ENCODE measurements at places on chromosomes 7 and 10.

DNA sequence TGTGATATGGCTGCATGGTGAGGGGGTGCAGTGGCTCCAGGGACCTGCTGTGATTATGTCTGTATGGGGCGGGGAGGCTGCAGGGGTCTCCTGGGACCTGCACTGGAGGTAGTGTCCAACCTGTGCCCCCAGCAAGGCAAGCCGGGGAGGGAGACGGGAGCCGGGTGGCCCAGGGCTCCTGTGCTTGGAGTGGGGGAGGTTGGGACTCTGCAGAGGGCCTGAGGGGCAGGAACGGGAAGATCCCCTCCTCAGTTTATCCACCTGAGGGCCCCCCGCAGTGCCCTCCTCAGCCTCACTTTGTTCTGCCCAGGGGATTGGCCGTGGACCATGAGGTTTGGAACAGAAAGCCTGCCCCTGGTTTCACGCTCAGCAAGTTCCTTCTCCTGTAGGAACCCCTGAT is 22.8 kb upstream of the PWWP2B start:
- DNase-seq: no peak

GRCh38 chr7:53070883-53071282 is 35.5 kb downstream of the POM121L12 start:
- no peak for DNase-seq

GRCh38 chr10:14416308-14416700 is 85.6 kb upstream of the FRMD4A start:
- DNase-seq: no peak

GRCh38 chr7:91299952-91300775 is 35.9 kb downstream of the FZD1 start:
- no peak for DNase-seq

DNA sequence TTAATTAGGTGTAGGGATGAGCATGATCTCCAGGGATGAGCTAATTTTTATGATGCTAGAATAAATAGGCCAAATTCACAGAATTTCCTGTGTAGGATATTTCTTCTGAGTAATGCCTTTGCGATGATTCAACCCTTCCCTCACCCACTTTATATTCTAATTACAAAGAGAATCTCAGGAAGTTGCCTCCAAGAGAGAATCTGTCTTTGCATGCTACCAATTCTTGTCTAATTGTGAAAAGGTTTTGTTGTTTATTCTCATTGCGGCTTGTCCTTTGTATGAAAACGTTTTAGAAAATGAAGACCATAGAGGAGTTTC is 6.3 kb downstream of the C7orf57 start:
- peak; percentile 80 for DNase-seq

- no peak for DNase-seq
Measured at GRCh38 chr10:76657337-76658012, 980.1 kb downstream of the KCNMA1 start.

DNA sequence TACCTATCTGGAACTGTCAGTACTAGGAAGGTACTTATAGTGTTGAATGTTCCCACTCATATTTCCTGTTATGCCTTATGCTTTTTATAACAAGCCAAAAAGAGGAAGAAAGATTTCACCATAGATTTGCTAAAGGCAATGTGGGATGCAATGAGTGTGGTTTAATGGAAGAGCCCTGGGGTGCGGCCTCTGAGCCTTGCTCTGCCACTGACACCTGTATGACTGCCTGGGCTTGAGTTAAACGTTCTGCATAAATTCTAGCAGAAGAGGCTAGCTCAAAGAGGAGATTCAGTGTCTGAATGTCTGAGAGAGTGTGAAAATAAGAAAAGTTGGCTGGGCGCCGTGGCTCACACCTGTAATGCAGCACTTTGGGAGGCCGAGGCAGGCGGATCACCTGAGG is 143.8 kb downstream of the TPST1 start:
- DNase-seq: no peak

- no peak for DNase-seq
Measured at GRCh38 chr7:113199136-113199535, 80.8 kb upstream of the SMIM30 start.

DNA sequence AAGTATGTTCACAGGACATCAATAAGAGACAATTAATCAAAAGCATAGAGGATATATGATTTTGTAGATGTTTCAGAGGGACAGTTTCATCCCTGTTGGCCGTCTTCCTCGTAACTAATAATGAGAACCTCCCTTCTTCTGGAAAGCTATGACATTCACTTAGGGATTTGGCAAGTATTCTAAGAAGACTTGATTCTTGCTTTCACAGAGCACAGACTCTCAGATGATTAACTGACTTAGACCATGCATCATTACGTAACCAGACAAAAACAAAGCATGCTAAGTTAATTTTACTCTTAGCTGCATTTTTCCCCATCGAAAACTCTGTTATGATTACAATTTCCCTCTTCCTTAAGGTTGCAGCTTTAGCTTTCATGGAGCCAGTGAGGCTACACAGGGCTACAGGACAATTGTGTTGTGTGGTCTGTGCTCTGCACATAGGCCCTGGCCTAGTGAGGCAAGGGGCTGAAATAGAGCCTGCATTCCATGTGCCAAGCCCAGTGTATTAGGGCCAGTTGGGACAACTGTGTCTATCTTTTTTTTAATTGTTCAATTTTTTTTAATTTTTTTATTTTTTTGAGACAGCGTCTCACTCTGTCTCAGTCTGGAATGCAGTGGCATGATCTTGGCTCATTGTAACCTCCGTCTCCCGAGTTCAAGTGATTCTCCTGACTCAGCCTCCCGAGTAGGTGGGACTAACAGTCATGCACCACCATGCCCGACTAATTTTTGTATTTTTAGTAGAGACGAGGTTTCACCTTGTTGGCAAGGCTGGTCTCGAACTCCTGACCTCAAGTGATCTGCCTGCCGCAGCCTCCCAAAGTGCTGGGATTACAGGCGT is 105.3 kb downstream of the PLXDC2 start:
- peak; percentile 82 for DNase-seq

Data from fibroblast of skin of right quadriceps (primary cell).